ENCODE measurements at places on chromosomes 1 and 21.

GRCh38 chr21:41670056-41670805 is 96.6 kb downstream of the RIPK4 start:
- no peak for DNase-seq

GRCh38 chr21:38477226-38477625 is 21.1 kb downstream of the ERG start:
- DNase-seq: no peak

GRCh38 chr1:101130673-101131072 is 105.1 kb upstream of the DPH5 start:
- no peak for DNase-seq

GRCh38 chr1:156833603-156834002 is 17.0 kb upstream of the SH2D2A start:
- no peak for DNase-seq

DNA sequence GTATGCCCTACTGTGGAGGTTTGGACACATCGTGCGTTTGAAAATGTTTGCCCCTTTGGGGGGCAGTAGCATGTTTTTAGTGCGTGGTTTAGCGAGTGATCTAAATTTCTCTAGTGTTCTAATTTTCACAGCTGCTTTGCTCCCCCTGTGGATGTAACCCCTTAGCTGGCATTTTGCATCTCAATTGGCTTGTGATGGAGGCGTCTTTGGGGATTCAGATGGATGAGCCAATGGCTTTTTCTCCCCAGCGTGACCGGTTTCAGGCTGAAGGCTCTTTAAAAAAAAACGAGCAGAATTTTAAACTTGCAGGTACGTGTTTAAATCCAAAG is 836 bp downstream of the CDC7 start:
- DNase-seq: no peak

DNA sequence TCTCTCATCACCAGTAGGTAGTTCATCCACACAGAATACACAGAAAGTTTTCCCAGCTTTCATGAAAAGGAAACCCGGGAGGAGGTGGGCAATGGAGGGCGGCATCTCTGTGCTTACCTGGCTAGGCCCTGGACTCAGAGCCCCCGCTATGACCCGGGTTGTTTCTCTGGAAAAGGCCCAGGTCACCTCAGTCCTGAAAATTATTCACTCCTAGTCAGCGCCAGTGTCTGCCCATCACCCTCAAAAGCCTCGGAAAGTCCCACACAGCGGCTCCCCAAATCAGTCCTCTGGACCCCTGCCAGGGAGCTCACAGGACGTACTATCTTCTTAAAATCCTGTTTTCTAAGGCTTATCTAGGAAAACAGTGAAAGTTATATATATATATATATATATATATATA is 51.2 kb downstream of the TCP10L start:
- DNase-seq: no peak

DNA sequence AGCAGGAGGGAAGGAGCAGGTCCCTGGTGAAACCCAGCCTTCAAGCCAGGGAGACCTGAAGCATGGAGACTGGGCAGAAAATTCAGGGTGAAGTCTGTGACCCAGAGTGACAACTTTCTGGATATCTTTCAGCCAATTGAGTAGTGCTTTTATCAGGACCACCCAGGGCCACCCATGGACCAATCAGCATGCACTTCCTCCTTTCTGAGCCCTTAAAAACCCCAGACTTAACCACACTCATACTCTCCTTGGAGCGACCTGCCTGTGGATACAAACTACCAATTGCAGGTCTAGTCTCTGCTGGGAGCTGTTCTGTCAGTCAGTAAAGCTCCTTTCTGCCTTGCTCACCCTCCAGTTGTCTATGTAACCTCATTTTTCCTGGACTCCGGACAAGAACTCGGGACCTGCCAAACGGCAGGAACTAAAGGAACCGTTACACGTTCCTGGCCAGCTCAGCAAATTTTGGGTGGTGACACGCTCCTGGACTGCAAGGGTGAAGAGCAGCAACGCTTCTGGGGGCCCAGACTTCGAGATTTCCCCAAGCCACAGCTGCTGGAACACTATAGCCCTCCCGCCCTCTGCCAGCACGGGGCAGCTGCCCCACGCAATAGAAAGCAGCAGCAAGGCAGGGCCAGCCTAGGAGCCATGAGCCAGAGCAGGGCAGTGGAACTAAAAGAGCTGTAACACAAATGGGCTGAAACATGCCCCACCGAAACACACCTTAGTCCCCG is 1183.4 kb downstream of the AMY1C start:
- DNase-seq: no peak

DNA sequence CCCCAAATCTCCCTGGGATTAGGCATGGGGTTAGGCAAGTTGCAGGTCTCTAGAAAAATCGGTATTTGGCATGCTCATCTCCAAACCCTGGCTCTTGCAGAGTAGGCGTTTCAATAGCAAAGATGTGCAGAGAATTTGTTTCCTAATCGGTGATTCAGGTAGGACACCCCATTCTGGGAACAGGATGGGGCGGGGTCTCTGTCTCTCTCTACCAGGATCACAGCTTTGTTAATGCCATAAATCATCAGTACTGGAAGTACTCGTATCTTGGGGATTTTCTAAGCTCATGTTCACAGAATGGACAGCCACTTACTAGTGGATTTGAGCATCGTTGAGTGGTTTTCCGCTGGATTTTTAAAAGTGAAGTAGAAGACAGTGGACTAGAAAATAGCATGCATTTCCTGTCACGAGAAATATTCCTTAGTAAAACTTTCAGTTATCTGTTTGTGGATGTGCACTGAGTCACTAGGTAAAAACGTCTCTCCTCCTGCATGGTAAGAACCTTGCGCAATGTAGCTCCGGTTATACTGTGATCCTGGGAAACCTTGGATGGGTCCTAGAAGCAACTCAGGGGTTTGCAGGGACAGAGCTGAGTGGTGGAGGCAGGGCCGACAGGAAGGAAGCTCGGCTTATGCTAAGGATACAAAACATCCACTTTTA is 5.1 kb downstream of the TMEM51 start:
- DNase-seq: no peak

DNA sequence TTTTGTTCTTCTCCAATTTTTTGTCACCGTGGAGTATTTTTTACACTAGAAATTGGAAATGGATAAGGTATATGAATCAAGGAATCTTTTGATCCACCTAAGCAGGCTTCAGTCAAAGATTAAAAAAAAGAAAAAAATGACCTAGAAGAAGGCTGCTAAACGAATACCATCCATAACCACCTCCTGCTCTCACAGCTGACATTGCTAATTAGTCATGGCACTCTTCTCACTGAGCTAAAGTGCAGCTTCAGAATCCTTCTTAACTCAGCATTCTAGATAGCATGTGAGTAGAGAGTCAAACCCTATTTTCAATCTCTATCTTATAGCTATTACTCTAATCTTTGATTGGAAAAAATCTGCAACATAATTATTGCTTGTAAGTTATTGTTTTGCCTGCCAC is 40.2 kb upstream of the ST6GALNAC5 start:
- no peak for DNase-seq

DNA sequence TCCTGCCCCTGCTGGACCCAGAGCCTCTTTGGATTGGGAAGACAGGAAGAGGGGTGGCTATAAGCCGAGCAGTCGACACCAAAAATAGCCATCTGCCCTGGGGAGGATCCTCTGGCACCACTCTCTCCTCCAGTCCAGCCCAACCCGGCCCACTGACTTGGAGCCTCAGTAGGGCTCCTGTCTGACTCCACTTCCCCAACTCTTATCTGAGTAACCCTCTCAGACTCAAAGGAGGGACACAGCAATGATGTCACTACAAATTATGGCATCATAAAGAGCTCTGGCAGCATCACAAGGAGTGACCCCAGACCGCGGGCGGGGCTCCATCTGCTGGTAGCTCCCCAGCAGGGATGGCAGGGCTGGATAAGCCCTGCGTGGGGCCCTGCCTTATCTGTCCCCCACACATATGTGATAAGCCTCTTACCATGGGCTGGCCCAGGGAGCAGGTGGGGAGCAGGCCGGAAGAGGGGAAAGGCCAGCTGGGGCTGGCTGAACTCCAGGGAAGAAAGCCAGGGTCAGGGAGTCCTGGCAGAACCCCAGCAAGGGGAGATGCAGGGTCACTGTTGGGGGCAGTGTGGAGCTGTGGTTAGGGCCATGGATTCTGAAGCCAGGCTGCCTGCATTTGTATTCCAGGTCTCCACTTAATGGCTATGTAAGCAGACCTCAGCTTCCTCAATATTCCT is 4.6 kb upstream of the SLC6A9 start:
- peak; percentile 15 for DNase-seq

GRCh38 chr1:111197598-111198284 is 2.7 kb downstream of the DENND2D start:
- DNase-seq: no peak

- no peak for DNase-seq
Measured at GRCh38 chr1:46822248-46822826, 23.5 kb downstream of the CYP4B1 start.

DNA sequence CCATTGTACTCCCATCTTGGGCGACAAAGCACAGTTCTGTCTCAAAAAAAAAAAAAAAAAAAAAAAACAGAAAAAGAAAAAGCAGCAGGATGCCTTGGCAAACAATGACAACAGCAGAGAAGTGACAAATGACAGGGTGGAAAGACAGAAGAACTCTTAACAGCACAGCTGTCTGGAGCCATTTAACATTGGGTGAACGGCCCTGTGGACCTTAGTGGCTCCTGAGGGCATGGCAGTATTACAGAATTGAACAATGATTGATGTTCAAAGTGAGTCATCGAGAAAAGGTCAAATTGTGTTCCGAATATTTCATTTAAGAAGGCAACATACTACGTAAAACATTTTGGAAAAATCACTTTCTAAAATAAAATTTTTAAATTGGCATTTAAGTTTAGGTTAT is 30.0 kb downstream of the DNASE2B start:
- DNase-seq: no peak

DNA sequence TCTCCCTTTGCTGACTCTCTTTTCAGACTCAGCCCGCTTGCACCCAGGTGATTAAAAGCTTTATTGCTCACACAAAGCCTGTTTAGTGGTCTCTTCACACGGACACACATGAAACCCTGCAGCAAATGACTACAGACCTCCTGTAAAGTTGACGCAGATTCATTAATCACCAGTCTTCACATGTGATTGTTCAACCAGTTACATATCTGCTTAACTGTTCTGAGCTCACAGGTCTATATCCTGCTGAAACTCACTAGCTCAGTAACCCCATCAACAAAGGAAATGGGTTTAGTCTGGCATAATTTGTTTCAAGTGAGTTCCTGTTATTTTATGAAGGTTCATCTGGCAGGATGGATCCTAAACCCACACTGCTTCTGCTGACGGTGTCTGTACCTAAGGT is 68.4 kb upstream of the GJA8 start:
- no peak for DNase-seq

DNA sequence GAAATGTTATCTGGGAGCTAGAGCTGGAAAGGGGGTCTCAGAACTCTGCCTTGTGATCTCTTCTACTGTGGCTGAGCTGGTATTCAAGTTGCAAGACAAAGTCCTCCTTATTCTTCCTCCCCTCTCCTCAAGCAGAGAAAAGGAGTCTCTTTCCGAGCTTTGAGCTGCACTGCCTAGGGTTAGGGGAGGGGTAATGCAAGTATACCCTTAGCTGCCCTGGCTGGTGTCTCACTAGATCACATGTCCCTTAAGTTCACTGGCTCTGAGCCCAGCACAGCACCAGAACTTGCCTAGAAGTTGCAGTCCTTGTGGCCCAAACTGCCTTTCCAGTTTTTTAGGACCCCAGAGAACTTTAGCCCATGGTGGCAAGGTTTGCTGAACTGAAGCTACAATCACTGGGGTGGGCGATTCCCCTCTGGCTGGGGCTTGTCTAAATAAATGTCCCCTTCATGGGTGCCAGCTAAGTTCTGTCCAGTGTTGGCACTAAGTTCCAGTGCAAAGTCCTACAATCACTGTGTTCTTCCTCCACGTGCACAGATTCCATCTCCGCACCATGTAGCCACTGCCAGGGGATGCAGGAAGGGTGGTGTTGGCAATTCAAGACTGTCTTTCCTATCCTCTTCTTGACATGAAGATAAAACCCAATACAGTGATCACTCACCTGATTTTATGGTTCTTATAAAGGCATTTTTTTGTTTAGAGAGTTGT is 22.7 kb upstream of the CHIA start:
- no peak for DNase-seq

DNA sequence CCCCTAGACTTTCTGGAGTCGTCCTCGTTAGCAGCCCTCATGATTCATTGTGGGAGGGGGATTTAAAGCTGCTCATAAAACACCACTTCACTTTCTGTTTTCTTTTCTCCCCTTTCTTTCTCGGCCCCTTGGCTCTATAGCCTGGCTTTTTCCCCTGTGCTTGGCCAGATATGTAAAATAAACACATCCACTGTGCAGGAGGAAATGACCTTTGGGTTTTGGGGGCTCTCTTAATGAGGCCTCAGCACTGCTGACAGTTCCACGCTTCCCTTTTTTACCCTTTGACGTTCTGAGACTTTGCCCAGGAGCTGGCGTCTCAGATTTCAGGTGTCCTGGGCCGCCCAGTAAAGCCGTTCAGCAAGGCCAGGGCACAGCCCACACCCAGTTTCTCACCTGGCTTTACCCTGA is 65.7 kb downstream of the RUNX3 start:
- no peak for DNase-seq

DNA sequence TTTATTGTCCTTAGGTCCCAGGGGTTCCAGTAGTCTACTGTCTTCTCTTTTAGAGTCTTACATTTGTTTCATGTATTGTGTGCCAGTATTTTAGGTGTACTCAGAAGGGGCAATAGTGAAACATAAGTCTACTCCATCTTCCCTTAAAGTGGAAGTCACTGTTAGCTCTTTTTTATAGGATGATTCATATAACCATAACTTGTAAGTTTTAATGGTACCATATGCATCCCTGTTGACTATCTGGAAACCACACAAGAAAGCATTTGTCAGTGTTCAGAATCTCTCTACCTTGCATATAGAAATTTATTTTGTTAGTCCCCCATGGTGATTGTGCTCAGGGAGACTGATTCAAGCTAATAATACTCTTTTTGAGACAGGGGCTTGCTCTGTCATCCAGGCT is 149.9 kb downstream of the HS2ST1 start:
- DNase-seq: no peak

DNA sequence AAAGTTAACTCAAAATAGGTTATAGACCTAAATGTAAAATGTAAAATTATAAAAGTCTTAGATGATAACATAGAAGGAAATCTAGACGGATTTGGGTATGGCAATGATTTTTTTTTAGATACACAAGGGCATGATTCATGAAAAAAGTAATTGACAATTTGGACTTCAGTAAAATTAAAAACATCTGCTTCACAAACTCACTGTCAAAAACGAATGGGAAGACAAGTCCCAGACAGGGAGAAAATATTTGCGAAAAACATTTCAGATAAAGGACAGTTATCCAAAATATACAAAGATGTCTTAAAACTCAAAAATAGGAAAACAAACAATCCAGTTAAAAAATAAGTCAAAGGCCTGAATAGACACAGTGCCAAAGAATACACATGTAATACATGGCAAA is 9.7 kb upstream of the PTGS2 start:
- DNase-seq: no peak

All from hindlimb muscle (tissue), 1 donor.